ENCODE measurements at places on chromosomes 4 and X. TPM values are rescaled to one million over a fixed set of nuclear protein-coding genes. Genes with fewer than 3 reads are reported as not detected.

Gene PAGE4
- total RNA-seq = not detected

Gene DNAAF6
- not detected for total RNA-seq

Gene IL2RG
- not detected for total RNA-seq

Gene RAB39B
- total RNA-seq = 0.35 TPM

Gene IRAK1
- total RNA-seq = 86.6 TPM

Gene ALB
- not detected for total RNA-seq

Gene C1QTNF7
- total RNA-seq = 0.35 TPM

Gene CASP3
- 50.3 TPM for total RNA-seq

Gene FGG
- not detected for total RNA-seq

Gene CSAG3
- not detected for total RNA-seq

Gene LRIT3
- total RNA-seq = not detected

Gene NR0B1
- total RNA-seq = not detected

Gene SLC4A4
- 1.9 TPM for total RNA-seq

Gene SMARCA1
- total RNA-seq = 41.7 TPM

Gene PLP1
- 2.5 TPM for total RNA-seq

Gene STS
- total RNA-seq = 4.9 TPM

Gene STARD8
- 1.4 TPM for total RNA-seq

Gene HMGB3
- 9.5 TPM for total RNA-seq

Gene IDS
- total RNA-seq = 20.3 TPM

Gene NKX6-1
- total RNA-seq = not detected

Gene RAB33A
- 10.6 TPM for total RNA-seq

Gene SASH3
- total RNA-seq = not detected

Gene NAT8L
- 0.23 TPM for total RNA-seq

Gene CT45A1
- total RNA-seq = not detected

Gene USP26
- total RNA-seq = not detected

Gene FDCSP
- not detected for total RNA-seq
